ENCODE measurements at places on chromosomes 11 and 22.

DNA sequence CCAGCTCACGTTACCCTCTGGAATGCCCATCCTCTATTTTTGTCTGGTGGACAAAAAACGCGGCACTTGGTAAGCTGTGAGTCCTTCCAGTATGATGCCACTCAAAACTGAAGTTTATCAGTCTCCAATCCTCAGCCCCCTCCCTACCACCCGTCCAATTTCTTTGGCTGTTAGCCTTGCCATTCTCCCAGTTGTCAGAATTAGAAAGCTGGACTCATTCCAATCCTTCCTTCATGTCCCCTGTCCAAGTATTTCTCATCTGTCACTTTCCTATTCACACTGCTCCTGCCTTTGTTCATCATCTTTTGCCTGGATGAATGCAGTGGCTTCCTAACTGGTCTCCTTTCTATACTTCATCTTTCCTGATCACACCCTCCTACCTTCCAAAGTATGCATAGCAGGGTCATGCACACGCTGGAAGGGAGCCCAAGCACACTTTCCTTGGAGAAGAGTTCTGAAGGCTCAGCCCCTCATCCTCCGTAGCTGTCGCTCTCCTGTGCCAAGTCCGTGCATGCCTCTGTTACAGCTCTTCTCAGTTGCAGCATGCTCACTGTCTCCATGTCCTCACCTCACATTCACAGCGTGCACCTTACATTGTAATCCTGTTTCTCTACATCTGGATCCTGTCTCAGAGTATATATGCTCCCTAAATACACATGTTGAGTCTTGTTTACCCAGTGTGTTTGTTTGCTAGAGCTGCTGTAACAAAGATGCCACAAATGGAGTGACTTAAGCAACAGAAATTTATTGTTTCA, 19.4 kb downstream of the APLP2 start:
- no peak for DNase-seq

GRCh38 chr11:61616434-61616833, 35.6 kb upstream of the SYT7 start:
- no peak for DNase-seq

GRCh38 chr22:19805821-19806212, 45.2 kb downstream of the TBX1 start:
- DNase-seq, result no peak

DNA sequence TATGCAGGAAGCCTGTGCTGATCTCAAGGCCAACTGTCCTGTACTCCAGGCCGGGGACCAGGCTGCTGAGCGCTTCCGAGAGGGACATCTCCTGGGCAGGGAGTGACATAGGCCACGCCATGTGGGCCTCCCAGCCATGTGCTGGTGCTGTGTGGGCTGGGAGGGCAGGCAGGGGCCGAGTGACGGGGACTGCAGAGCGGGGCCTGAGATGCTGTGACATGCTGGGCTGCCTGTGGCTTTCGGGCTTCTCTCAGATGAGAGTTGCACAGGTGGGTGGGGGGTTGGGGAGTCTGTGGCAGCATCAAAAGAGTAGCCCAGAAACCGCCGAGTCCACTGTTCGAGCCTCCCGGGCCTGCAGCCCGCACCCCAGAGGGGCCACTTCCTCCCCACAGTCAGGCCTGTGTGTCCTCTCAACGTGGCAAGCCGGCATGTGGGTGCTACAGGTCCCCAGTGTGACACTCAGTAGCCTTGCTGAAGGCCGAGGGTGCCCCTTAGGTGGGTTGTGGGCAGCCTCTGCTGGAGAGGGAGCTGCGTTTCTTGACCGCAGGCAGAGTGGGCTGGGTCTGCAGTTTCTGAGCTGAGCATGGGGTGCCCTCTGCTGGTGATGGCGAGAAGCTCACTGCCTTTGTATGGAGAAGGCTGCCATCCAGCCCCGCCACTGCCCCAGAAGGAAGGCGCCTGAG, 101.2 kb downstream of the BCR start:
- DNase-seq, result no peak

- DNase-seq, result no peak
Observed at GRCh38 chr11:46603704-46604308, 10.0 kb upstream of the AMBRA1 start.

- DNase-seq, result no peak
Observed at GRCh38 chr22:40409613-40410113, 39.3 kb downstream of the SGSM3 start.

DNA sequence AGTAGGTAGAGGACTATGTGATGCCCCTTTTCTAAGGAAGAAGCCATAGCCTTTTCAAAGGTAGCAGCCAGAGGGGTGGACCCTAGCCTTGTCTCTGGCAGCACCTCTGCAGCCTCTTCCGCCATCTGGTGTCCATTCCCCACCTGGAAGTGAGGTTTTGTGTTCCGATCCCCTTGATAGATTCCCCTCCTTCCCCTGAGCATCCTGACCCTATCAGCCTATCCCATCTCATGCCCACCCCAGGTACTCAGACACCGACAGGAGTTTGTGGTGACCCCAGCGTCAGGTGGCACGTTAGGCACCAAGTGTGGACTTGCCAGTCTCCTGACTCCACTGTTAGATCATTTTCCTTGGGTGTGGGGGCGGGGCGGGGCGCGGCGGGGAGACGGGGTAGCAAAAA, 398 bp upstream of the FAM89B start:
- DNase-seq, result no peak
